Erythroblast (primary cell): ENCODE measurements at places on chromosomes 3 and 15.

- DNase-seq, result no peak
Measured at GRCh38 chr3:123287051-123287961, 85.6 kb downstream of the SEC22A start.

GRCh38 chr15:44308415-44308814 is 19.9 kb downstream of the GOLM2 start:
- no peak for DNase-seq

- peak; percentile 30 for DNase-seq
Measured at GRCh38 chr3:25820816-25821486, 31.1 kb downstream of the OXSM start.

DNA sequence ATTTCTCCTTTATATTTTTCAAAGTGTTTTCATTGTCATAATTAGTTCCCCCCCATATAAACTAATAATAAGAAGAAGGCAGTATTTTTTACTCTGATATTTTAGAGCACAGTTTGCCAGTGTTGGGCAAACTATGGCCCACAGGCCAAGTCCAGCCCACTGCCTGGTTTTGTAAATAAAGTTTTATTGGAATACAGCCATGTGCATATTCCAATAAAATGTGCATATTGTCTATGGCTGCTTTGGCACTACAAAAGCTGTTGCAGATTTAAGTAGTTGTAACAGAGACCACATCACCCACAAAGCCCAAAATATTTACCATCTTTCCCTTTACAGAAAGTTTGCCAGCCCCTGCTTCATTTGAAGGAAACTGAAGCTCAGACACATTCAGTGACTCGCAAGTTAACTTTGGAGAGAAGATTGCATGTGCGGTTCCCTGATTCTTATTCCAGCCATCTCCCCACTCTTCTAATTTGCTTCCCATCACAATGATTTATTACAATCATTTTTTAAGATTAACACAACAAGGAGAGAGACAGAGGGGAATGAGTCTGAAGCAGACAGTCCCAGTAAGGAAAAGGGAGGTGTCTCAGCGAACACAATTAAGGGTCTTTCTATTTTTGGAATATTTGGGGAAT is 48.9 kb downstream of the RFTN1 start:
- DNase-seq, result no peak

DNA sequence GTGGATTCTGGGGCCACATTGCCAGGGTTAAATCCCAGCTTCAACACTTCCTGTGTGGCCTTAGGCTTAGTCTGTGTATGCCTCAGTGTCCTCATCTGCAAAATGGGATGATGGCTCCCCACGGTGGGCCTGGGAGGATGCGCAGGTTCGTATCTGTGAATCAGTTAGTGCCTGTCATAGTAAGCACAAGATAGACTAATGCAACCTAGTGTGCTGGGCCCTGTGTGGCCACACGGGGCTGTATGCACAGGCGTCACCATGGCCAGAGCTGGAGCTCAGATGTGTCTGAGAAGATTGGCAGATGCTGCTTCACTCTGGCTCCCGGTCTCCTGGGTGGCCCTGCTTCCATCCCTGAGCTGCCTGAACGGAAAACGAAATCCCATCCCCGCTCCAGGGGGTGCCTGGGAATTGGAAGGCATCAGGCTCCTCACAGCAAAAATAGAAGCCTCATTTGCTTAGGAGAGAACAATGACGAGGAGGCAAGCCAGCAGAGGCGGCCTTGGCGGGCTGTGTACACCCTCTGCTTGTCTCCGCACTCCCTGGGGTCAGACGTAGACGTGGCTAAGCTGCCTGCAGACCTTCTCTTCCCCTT is 103.6 kb downstream of the APBA2 start:
- peak; percentile 3 for DNase-seq

DNA sequence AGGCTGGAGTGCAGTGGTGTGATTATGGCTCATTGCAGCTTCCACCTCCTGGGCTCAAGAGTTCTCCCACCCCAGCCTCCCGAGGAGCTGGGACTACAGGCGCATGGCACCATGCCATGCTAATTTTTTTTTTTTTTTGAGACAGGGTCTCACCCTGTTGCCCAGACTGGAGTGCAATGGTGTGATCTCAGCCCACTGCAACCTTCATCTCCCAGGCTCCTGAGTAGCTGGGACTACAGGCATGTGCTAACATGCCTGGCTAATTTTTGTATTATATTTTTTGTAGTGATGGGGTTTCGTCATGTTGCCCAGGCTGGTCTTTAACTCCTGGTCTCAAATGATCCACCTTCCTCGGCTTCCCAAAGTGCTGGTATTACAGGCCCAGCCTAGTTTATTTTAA is 4.0 kb downstream of the TEX9 start:
- no peak for DNase-seq

DNA sequence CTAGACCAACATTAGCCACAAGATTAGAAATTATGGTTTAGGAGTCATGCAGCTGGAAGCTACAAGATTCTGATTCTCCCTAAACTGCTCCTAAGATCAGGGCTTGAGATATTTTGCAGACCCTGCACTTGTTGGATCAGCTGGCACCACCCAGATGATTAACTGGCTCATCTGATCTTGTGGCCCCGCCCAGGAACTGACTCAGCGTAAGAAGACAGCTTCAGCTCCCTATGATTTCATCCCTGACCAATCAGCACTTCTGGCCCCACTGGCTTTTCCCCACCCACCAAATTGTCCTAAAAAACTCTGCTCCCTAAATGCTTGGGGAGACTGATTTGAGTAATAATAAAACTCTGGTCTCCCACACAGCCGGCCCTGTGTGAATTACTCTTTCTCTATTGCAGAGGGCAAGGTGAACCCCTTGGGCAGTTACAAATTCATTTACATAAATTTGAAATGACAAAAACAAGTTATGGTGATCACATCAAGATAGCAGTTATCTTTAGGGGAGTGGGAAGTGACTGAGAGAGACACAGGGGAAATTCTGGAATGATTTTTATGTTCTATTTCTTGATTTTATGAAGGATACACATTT is 76.5 kb downstream of the CD200R1L start:
- DNase-seq, result peak; percentile 70

- no peak for DNase-seq
Measured at GRCh38 chr15:39963786-39964185, 29.9 kb downstream of the EIF2AK4 start.

- no peak for DNase-seq
Measured at GRCh38 chr3:138383715-138384465, 35.5 kb downstream of the MRAS start.

GRCh38 chr15:87623832-87624231 is 632.7 kb downstream of the NTRK3 start:
- peak; percentile 38 for DNase-seq

GRCh38 chr3:149658744-149659497 is 1.1 kb upstream of the WWTR1 start:
- DNase-seq, result no peak

DNA sequence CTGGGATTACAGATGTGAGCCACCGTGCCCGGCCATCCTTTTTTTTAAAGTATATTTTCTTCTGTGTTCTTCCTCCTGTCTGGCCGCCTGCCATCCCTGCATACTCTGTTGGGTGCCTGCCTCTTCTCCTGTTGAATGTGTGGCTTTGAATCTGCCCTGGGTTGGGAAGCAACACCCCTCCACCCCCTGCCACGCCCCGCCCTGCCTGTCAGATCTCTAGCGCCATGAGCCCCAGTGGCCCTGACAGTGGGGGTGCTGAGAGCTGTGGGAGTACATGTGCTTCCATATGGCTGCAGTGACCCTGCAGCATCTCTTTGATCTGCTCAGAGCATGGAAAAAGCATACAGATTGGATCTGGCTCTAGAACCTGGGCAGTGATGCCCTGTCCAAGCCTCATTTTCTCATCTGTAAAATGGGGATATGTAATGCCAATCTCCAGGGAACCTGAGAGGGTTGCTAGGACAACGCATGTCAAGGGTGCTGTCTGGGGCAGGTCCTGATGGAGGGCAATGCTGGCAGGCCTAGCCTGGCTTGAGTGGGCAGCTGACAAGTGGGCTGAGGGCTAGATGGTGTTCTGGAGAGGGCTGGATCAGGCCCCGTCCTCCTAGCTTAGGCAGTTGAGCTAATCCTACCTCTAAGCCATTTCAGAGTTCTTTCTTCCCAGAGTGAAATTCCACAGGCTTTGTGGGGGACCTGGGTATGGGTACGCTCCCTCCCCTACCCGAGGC is 23.9 kb downstream of the CCDC13 start:
- no peak for DNase-seq

DNA sequence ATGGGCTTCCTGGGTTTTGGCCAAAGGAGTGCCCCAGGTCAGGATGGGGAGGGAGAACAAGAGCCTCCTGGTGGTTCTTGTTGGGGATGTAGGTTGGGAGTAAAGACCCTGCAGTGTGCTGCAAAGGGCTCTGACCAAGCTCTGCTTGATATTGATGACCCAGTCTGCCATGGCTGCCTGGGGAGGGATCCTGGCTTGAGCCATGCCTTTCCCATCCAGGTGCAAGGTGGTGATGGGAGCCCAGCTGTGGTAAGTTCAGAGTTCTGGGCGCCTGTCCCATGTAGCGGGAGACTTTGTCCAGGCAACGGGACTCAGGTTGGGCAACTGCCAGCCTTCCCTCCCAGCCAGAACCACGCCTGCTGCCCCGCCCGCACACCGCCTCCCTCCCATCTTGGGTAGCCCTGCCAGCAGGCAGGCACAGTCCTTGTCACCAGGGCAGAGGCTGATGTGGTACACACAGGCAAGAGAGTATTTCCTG is 2.6 kb downstream of the GNAI2 start:
- peak; percentile 56 for DNase-seq

DNA sequence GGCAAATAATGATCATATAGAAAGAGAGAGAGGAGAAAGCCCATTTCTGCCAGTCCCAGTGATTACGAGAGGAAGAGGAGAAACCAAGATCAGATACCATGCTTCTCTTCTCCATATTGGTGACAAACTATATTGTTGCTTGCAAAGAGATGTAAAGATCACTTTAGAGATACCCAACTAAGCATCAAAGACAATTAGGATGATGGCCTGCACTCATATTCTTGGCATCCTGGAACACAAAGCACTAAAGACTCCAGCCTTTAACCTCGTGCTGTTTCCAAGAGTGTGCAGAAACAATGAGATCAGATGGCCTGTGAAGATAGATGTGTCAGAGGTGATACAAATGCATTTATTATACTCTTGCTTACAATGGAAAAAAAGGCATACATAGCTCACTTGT is 170.7 kb upstream of the TP63 start:
- no peak for DNase-seq

DNA sequence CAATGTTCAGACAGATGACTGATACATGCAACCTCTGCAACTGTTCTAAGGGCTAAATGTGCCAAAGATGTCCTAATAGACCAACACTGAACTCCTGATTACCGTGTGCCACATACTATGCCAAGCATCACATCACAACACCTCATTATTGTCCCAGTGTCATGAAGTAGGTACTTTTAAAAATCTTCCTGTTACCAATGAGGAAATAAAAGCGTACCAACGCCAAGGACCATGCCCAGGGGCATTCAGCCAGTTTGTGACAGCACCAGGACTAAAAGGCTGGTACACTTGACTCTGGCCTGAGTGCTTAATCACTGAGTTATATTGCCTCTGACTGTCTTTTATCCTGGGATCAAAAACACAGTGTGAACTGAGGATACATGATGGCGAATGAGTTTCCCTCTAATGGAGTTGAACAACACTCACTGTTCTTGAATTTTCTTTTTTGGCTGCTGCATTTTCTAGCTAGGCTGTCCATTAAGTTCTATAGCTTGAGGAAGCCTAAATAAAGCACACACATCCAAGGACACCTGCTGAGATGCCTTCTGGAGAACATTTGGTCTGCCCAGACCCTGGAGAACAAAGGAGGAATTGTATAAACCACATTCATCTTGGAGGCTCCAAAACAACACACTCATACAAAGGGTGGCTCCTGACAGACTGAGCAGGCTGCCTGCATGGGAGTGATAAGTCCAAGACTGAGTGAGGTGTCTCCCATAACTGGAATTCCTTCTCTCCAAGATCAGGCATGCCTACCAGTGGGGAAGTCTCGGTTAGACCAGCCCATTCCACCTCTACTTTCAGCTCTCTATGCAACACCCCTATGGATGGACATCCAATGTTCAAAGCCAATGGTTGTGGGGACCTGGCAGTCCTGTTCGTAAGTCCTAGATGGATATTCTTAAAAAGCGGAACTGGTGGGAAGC is 126.7 kb upstream of the PRICKLE2 start:
- no peak for DNase-seq

DNA sequence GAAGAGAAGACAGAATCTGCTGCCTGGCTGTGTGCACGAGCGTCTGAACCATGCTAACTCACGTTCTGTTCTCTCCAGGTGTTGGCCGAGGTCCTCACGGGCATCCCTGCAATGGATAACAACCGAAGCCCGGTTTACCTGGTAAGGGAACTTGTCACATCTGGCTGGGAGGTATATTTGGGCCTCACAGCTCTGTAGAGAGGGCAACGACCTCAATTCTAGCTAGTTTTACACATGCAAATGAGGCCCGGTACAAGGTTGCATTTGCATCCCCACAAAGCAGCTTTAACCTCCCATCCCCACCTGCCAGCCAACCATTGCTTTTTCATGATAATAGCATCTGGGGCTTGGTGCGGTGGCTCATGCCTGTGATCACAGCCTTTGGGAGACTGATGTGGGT is 22.0 kb upstream of the TATDN2 start:
- DNase-seq, result no peak

GRCh38 chr15:65189102-65189740 is 4.1 kb upstream of the CLPX start:
- DNase-seq, result peak; percentile 49

DNA sequence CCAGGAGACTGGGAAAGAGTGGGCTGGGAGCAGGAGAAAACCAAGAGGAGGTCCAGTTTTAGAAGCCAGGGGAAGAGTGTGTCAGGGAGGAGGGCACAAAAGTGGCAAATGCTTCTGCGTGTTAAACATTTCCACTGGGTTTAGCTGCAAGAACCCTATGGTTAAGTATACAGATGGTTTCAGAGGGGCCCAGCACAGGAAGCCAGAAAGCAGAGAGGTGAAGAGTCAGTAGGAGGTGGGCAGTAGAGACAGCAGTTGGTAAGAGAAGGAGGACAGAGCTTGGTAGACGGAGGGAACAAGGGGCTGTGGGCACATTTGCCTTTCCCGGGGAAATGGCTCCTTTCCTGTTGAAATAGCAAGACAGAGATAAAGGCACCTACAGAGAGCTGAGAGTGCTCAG is 133.8 kb downstream of the EPHB1 start:
- DNase-seq, result no peak

DNA sequence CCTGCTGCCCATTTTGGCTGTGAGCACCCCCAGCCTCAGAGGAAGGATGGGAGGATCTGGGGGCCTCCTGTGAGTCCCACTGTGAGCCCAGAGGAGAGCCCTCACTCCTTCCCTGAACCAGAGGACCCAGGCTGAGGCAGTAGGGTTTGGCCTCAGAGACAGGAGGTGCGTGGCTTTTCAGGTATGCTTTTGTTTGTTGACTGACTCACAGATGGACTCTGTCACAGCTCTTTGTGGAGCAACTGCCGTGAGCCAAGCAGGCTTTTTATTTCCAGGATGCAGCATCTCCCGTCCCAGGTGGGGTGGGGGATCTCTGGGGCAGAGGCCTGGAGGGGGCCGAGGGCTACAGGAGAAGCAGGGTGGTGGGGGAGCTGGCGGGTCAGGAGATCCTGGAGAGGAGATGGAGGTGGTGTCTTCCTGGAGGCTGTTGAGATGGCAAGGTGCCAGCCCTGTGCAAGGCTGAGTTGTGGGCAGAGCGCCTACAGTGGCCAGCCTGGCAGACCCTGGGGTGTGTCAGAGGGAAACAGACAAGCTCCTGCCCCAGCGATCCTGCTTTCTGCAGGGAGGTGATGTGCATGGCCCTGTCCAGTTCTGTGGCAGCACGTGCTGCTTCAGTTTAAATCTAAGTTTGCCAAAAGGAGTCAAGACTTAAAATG is 24.0 kb downstream of the PLXNA1 start:
- DNase-seq, result no peak
